ENCODE measurements at places on chromosomes 5 and 9. TPM values are rescaled to one million over a fixed set of nuclear protein-coding genes. Genes with fewer than 3 reads are reported as not detected.

Gene FOXD4
- 2.8 TPM for total RNA-seq

Gene SYK
- total RNA-seq = 9.0 TPM

Gene TMCO6
- total RNA-seq = 28.0 TPM

Gene PRUNE2
- 0.59 TPM for total RNA-seq

Gene PCSK1
- total RNA-seq = not detected

Gene PCDHGA4
- total RNA-seq = not detected

Gene GARIN3
- not detected for total RNA-seq

Gene ISL1
- 1.3 TPM for total RNA-seq

Gene CEP120
- total RNA-seq = 30.2 TPM

Gene ERMP1
- 29.9 TPM for total RNA-seq

Gene ENTR1
- total RNA-seq = 119 TPM

Gene SLC4A9
- 0.49 TPM for total RNA-seq

Gene FLT4
- total RNA-seq = 0.17 TPM

Gene PTGDS
- 3.1 TPM for total RNA-seq

Gene C1QTNF3
- 2.6 TPM for total RNA-seq

Gene RAPGEF6
- 18.4 TPM for total RNA-seq

Gene GARNL3
- total RNA-seq = 8.8 TPM

Gene RGMB
- total RNA-seq = 18.3 TPM

Gene RPS14
- total RNA-seq = 2,557 TPM

Gene FCN1
- total RNA-seq = not detected

Gene CDC23
- 40.0 TPM for total RNA-seq

Gene ABCA1
- 0.89 TPM for total RNA-seq

Gene MARVELD2
- 21.6 TPM for total RNA-seq

Gene PCDHA9
- total RNA-seq = not detected

Gene HTR4
- total RNA-seq = not detected

Gene ARL10
- 0.05 TPM for total RNA-seq

Gene GPR21
- total RNA-seq = 1.1 TPM

Gene PCDHGA10
- total RNA-seq = 3.8 TPM

Gene OBP2B
- total RNA-seq = not detected

Gene MSMP
- total RNA-seq = 1.2 TPM

Gene ZNF474
- total RNA-seq = 0.37 TPM

Gene TRIP13
- total RNA-seq = 45.0 TPM

Gene EQTN
- total RNA-seq = not detected

Gene ADGRD2
- total RNA-seq = not detected

Gene NR4A3
- total RNA-seq = 0.86 TPM

Gene TAF9
- 92.0 TPM for total RNA-seq

Measured in HCT116 (cell line).